Activated T-cell treated with anti-CD3 and anti-CD28 coated beads for 48 hours (primary cell): ENCODE measurements at places on chromosomes 11 and 22.

DNA sequence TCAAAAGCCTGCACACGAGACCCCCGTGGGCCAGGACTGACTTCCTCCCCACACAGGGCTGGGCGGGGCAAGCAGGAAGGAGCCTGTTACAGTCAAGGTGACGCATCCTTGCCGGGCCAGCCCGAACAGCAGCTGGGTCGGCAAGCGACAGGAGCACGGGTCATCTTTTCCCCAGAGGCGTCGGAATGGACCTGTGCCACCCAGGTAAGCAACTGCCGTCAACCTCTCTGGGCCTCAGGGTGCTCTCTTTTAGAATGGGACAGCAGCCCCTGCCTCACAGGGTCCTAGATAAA lies at the start of gene CYTH4:
TSS of gene CYTH4 (plus strand) at position 124 of the 293 bp plus-strand sequence. CDS start at position 186, 62 bp downstream.
- DNase-seq: peak; percentile 66

- DNase-seq: peak; percentile 16
These were observed 52.9 kb upstream of the RTL6 start for GRCh38 chr22:44550711-44551491.

GRCh38 chr11:76337923-76338322 lies 43.0 kb downstream of the THAP12 start:
- no peak for DNase-seq

DNA sequence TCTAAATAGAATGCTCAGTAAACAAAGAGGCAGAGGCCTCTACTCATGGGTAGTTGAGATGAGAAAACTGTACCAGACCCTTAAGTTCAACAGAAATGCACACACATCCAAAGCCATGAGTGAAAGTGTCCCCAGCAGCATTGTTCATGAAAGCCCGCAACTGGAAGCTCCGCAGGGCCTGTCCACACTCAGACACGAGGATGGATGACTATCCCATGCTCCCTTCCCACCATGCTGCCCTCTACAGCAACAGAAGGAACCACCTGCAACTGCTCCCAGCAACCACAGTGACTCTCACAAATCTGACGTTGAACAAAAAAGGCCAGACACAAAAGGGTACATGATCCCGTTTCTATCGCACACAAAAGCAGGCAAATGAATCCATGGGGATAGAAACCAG lies 76.9 kb upstream of the ANO1 start:
- no peak for DNase-seq

DNA sequence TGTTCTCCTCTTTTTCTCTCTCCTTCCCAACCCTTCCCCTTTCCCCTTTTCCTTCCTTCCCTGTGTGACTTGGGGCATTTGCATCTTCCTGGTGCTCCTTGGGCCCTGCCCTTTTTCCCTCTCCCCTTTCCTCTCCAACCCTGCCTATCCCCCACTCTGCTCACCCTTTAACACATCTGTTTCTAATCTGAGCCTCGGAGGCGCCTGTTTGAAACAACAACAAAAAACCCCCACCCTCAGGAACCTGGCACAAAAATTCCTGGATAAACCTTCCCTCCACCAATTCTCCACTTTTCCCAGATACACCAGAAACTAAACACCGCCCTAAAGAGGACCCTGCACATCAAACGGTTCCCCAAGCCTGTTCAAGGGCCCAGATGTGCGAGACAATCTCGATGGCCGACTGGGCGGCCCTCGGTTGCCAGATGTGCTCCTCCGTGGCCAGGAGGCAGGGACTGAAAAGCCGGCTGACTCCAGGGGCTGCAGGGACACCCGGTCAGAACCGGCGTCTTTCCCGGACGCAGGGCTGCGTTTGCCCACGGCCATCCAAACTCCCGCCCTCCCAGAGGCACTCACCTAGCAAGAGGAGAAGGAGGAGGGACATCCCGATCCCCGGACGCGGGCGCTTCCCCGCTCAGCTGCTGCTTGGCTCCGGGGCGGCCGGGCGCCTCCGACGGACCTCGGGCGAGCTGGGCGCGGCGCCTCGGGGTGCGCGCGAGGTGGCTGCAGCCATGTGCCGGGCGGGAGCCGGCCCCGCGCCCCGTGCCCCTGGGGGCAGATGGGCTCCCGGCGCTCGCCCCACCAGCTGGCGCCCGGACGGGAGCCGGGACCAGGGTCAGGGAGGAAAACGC lies 486 bp downstream of the CLMP start:
- DNase-seq: no peak

GRCh38 chr22:39466228-39467006 lies 9.6 kb downstream of the MGAT3 start:
- no peak for DNase-seq

GRCh38 chr11:8323161-8323935 lies 59.7 kb upstream of the LMO1 start:
- no peak for DNase-seq

- no peak for DNase-seq
These were observed 2.0 kb downstream of the NAV2 start for GRCh38 chr11:19714387-19715363.

DNA sequence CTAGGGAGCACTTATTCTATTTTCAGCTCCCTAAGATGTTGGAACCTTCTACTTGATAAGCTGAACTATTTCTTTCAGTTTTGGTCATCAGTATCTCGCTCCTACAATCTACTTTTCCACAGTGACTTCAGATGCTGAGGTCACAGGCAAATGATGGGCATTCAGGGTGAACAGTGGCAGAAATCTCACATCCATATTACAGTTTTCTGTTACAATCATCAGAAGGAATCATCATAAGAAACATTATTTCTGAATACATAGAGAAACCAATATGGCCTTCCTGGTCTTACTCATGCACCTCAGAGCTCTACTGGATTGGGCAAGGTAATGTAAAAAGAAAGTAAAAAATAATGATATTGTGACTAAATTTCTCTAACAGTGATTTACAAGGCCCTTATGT lies 39.4 kb upstream of the DDI1 start:
- DNase-seq: no peak

GRCh38 chr22:33867118-33867866 lies 53.0 kb downstream of the LARGE1 start:
- DNase-seq: no peak

DNA sequence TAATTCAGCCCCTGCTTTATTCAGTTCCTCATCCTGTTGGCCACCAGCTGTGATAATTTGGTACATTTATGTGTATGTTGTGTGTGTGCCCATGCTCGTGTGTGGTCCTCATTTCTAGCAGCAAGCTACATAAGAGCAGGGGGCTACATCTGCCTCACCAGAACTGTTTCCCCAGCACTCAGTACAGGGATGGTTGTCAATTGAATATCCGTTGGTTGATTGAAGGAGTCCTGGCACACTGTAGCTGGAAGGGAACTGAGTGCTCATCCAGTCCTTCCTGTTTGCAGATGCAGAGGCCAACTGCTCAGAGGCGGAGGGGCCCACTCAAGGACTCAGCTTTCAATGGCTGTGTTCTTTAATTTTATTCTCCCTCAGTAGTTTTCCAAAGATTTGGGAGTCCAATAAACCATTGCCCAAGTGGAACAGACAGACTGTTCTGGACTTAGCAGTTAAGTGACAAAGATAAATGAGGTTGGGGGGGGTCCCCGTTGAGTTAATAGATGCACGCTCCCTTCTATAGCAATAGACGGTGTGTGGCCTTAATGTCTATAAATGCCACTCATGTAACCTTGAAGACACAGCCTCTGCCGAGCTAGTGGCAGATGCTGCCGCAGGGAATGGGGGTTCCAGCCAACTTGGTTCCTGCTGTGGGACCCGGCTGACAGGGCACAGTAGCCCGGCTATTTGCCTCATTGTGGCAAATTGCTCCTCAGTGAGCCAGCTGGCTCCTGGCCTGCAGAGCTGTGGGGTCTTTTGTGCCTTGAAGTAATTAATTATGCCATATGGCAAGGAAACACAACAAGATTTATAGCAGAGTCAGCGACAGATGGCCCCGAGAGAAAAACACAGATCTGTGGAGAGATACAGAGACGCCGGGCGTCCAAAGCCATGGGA lies 71.4 kb upstream of the GRK3 start:
- no peak for DNase-seq

- no peak for DNase-seq
These were observed 63.2 kb downstream of the ALX4 start for GRCh38 chr11:44246726-44247125.

- DNase-seq: peak; percentile 97
These were observed at the start of gene ACAT1 for GRCh38 chr11:108121274-108122155. TSS of gene ACAT1 (plus strand) at chr11:108121567. CDS start at chr11:108121607, 40 bp downstream.

DNA sequence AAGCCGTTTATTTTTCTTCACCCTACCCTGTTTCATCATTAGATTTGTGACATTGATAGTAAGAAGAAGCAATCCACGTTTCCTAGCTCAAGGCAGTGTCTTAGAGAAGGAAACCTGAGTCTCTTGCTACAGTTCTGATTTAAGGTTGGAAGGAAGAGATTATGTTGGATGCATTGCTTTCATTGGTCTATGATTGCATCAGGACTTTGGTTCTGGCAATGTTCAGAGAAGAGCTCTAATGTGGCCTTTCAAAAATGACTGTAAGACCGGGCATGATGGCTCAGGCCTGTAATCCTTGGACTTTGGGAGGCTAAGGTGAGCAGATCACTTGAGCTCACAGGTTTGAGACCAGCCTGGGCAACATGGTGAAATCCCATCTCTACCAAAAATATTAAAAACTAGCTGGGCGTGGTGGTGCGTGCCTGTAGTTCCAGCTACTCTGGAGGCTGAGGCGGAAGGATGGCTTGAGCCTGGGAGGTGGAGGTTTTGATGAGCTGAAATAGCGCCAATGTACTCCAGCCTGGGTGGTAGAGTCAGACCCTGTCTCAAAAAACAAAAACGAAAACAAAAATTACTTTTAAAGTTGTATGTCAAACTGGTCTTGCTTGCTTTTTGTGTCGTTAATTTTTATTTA lies 4.1 kb downstream of the NUCB2 start:
- DNase-seq: no peak

GRCh38 chr22:36327922-36328551 lies 59.7 kb downstream of the MYH9 start:
- DNase-seq: no peak

DNA sequence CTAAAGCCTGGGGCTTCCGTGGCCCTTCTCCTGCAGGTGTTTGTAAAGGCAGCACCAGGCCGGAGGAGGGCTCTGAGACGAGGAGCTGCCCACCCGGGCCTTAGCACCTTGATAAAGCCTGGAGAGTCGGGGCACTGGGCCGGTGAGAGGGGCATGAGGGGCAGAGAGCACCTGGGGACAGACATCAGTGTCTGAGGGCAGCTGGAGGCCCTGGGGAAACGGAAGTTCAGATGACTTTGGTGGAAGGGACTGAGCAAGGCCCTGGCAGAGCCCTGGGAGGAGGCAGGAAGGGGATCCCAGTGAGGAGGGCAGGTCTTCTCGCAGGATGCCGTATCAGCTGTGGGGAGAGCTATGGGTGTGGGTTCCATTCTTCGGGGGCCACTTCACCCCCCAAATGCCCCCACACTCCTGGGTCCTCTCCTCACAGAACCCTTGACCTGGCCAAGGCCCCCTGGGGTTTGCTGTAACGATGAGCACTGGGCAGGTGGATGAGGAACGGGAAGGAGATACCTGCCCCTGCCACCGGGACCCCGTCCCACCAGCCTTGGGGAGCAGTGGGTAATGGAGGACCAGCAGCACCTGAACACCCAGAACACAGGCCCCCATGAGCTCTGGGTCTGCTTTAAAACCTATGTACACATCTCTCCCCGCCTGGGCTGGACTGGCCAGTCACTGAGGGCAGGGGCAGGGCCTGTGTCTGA lies 7.4 kb downstream of the C1QTNF6 start:
- no peak for DNase-seq

DNA sequence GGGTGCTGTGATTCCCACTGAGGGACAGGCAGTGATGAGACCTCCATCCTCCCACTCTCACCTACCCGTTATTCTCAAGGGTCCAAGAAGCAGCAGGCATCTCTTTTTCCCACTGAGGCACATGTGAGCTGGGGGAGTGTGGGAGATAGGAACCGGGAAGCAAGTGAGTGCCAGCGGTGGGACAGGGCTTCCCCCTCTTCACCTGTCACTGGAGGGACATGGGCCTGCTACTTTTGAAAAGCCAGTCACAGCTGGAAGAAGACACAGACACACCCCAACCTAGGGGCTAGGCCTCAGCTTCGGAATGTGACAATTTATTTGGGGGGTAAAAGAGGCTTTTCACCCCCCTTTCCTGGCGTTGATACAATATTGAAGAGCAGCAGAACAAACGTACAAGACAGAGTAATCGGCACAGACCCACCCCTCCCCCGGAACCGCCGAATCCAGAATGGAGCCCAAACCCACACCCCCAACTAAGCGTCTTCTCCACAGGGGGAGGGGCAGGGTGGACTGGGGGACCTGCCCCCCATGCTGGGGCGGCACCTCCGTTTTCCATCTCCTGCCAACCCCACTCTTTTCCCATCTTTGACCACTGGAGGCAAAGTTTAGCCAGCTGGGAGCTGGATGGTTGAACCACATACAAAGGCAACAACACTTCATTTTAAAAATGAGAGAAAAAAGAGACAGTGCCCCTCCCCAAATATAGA lies 10.7 kb downstream of the CBX6 start:
- no peak for DNase-seq

GRCh38 chr22:32018056-32018455 lies 25.0 kb upstream of the SLC5A1 start:
- DNase-seq: no peak

GRCh38 chr11:7967826-7968225 lies 2.6 kb upstream of the NLRP10 start:
- no peak for DNase-seq

GRCh38 chr11:62556875-62557631 lies 10.4 kb upstream of the AHNAK start:
- peak; percentile 49 for DNase-seq

DNA sequence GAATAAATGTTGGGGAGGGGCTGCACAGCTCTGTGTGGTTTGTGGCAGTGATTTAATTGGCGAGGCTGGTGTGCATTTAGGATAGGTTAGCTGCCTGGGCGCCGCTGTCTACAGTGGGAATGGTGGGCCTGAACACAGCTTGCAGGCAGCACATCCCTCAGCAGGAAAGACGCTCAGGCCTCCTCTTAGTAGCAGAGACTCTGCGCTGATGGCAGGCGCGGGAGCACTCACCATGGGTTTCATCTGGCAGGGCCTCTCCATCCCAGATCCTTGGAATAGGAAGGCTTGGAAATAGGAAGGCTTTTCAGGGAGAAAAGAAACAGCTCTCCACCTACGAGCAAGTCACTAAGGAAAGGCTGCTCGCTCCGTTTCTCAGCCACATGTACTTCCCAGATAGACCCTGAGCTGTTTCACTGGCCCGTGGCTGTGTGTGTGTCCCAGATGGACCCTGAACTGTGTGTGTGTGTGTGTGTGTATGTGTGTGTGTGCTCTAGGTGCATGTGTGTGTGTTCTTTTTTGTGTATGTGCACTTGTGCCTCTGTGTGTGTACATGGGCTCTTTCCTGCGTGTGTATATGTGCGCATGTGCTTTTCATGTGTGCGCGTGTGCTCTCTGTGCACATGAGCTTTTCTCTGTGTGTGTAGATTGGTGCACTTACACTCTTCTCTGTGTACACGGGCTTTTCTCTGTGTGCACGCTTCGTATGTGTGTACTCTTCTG lies 144.0 kb downstream of the TBC1D22A start:
- no peak for DNase-seq

- DNase-seq: no peak
These were observed 2.7 kb downstream of the CADM1 start for GRCh38 chr11:115501502-115501892.

DNA sequence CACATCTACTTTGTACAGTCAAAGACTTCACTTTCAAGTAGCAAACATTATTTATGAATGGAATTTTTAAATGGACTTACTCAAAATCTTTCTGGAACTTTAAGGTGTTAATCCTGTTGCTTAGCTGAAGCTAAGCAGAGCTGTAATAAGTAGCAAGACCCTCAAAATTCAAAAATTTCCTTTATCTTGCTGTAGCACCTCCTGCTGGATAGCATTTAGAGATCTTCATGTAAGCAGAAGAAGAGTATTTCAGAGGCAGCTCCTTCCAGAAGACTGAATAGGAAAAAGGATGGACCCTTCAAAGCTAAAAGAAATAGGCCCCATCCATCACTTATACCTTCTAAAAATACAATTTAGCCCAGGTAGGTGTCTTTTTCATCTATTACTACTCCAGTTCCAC lies 3.4 kb downstream of the PHF21A start:
- DNase-seq: no peak
